B cell (primary cell): ENCODE measurements at places on chromosomes 5 and 9.

GRCh38 chr9:71271602-71272001, 150.2 kb upstream of the TRPM3 start:
- no peak for DNase-seq

GRCh38 chr9:6354072-6354686, 26.0 kb downstream of the TPD52L3 start:
- DNase-seq: peak; percentile 76

- no peak for DNase-seq
These were observed 602.7 kb upstream of the ZNF608 start for GRCh38 chr5:125348936-125349831.

DNA sequence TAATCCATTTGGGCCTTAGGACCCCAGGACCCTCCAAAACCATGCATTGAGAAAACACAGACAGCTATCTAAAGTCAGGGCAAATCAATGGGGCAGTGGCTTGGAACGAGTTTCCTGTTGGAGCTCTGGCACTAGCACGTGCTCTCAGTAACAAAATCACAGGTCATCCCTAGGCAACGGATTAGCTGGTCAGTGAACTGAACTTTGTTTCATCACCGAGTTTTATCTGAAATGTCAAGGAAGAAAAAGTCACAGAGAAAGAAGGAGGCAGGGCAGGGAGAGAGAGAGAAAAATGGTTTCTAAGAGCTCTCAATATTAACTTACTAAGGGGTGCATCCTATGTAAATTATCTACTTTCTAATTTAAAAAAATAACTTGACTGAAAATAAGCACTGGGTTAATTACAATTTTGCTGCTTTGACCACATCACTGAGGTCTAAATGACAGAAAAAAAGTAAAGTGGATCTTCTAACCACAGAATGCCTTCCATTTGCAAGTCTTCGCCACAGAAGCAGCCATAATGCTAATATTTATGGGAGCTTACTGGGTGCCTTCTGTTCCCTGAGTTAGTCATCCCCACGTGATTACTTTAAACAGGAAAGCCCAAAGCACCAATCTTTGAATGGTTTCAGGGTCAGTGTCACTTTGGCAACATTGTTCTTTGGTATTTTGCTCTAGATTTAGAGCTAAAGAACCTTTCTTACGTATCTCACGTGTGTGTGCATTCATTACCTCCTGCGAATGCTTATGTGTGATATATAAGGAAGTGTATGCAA, 503.9 kb downstream of the RASEF start:
- DNase-seq: no peak
